ENCODE measurements at places on chromosomes 2 and 18.

- no peak for DNase-seq
These were observed 2.3 kb upstream of the GTF3C3 start for GRCh38 chr2:196801674-196802261.

GRCh38 chr2:117985092-117985491 lies 28.8 kb downstream of the CCDC93 start:
- no peak for DNase-seq

DNA sequence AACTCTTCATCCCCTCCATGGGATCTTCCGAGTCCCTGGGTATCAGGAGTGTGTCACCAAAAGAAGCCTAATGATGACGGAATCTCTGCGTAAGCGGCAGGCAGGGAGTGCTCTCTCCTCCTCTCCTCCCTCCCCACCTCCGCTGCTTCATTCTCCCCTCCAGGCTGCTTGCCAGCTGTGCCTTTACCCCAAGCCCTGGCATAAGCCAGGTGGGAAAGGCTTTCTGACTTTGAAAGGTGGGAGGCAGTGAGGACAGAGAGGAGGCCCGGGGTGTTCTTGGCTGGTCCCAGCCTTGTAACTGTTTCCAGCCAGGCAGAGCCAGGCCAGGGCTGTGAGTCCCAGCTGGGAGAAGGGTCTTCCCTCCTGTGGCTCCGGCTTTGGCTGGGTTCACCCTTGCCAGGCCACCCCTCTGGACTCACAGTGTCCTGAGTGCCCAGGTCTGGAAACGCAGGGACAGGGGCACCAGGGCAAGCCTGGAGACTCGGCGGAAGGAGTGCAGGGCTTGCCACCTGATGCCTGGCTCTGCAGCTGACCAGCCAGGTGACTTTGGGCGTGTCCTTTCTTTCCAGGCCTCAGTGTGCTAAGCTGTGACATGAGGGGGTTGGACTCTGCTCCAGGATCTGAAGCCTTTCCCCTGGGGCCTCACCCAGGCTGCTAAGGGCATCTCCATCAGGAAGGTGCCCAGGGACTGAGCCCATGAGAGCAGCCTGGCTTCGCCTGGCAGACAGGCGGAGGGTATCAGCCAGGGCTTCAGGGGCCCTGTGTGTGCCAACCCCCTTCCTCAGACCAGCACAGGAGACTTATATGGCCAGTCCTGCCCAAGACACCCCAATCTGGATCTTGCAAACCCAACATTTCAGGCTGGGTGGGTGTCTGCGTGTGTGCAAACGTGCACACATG lies 32.7 kb upstream of the HPCAL1 start:
- DNase-seq = no peak

GRCh38 chr2:62406573-62407043 lies 99.4 kb downstream of the TMEM17 start:
- no peak for DNase-seq

DNA sequence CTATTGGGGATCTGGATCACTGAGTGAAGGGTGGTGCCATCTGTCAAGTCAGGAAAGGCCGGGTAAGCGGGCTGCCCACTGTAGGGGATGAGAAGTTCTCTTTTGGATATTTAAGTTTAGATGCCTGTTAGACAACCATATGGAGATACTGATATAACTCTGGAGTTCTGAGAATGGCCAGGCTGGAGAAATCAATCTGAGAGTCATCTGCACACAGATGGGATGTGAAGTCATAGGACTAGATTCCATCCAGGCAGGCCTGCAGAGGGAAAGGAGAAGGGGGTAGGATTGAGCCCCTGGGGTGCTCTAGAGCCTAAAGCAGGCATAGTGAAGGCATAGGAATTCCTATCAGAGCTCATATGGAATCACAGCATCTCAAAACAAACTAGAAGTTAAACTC lies 30.1 kb downstream of the SPRED2 start:
- DNase-seq = no peak

DNA sequence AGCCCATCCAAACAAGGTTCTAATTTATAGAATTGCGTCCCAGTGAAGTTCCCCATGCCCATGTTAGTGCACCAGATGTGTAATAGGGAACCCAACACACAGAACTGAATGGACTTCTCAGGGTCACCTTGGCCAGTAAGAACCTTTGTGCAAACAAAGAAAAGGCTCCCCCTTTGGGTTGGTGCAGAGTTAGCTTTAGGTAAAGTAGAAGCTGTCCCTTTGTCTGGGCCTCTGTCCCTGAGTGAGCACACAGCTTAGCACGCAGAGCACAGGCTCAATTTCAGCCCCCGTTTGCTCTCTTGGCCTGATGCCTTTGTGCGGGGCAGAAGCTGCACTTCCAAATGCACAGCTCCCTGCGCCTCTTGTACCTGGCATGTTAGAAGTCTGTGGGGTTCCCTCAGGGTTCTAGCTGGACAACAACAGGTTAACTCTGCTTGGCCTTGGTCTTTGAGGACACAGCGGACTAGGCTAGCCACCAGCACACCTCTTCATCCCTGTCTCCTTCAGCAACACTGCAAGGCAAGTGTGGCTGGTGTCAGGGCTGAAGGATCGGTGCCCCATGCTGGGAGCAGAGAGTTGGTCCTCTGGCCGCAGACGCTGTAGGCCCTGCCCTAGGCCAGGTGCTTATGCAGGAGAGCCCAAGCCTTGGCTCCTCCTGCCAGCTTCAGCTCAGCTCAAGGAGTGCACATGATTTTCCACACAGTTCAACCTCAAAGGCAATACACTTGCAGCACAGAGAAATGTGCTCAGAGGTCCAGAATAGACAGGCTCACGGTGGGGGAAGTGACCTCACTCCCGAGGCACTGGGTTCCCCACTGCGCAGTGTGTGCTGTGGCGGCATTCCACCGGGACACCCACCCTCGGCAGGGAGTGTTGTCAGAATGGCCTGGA lies 73.3 kb upstream of the FOSL2 start:
- DNase-seq = no peak

Measured in activated naive CD4-positive, alpha-beta T cell treated with Interleukin-2 at 50 U/mL for 16 hours (primary cell).